ENCODE measurements at places on chromosomes 7 and 10. TPM values are rescaled to one million over a fixed set of nuclear protein-coding genes. Genes with fewer than 3 reads are reported as not detected.

Gene RTKN2
- total RNA-seq: 0.09 TPM

Gene CHST3
- total RNA-seq: 10.0 TPM

Gene PCDH15
- total RNA-seq: under 0.01 TPM

Gene WDR86
- total RNA-seq: not detected

Gene PRLHR
- total RNA-seq: not detected

Gene NXPH1
- not detected for total RNA-seq

Gene HOXA6
- 0.36 TPM for total RNA-seq

Gene MGMT
- total RNA-seq: 4.9 TPM

Gene SHTN1
- 3.4 TPM for total RNA-seq

Gene SFRP5
- not detected for total RNA-seq

Gene NUTM2B
- 0.09 TPM for total RNA-seq

Gene NAT16
- not detected for total RNA-seq

Gene KCNIP2
- 0.27 TPM for total RNA-seq

Gene NKX2-3
- not detected for total RNA-seq

Gene DRGX
- not detected for total RNA-seq

Gene UTF1
- not detected for total RNA-seq

Gene RBP4
- not detected for total RNA-seq

Gene UBN2
- total RNA-seq: 5.0 TPM

Gene SKIDA1
- 0.36 TPM for total RNA-seq

Gene BNIP3
- total RNA-seq: 120 TPM

Gene GLUD1
- total RNA-seq: 172 TPM

Gene OPALIN
- total RNA-seq: not detected

Gene SLK
- 72.8 TPM for total RNA-seq

Gene KCNMA1
- total RNA-seq: 0.27 TPM

Gene ANXA8L1
- total RNA-seq: not detected

Measured in endothelial cell of coronary artery (primary cell).